ENCODE measurements at places on chromosomes 1 and 21.
A peak's percentile ranks its signal among the peaks of the same experiment; 100 is the strongest.

DNA sequence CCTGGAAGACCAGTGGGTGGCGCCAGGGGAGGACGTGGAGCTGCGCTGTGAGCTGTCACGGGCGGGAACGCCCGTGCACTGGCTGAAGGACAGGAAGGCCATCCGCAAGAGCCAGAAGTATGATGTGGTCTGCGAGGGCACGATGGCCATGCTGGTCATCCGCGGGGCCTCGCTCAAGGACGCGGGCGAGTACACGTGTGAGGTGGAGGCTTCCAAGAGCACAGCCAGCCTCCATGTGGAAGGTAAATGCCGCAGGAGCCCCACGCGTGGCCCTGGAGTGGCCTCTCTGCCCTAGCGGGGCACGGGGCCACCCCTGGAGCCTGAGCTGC, 75.2 kb downstream of the OBSCN start:
- DNase-seq: no peak

DNA sequence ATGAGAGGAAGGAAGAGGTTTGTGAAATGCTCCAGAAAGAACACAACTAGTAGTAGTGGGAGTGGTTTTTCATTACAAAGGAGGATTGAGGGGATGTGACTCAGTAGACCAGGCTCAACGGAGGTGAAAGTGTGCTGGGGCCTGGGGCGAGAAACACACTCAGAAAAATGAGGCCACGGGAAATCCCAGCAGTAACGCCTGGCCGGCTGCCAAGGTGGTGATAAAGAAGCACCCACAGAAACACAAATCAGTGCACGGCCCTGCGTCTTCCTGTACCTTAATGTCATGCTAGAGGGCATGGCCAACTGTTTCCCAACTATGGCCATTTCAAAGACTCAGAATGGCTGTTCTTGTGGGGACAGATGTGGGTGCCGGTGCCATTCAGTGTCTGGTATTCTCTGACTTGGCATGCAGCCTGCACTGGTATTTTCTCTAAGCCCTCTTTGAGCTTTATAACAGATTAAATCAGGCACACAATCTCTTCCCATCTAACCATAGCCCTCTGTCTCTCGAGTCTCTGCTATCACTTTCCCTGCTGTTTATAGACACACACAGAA, 38.2 kb downstream of the URB2 start:
- no peak for DNase-seq

- DNase-seq: no peak
These were observed 14.8 kb upstream of the TMEM240 start for GRCh38 chr1:1554926-1555915.

- no peak for DNase-seq
These were observed 32.9 kb downstream of the NBPF3 start for GRCh38 chr1:21472861-21473260.

- DNase-seq: no peak
These were observed 311.9 kb downstream of the PRDM2 start for GRCh38 chr1:14011888-14012287.

GRCh38 chr1:1665815-1666251, 7.0 kb upstream of the CDK11B start:
- no peak for DNase-seq

DNA sequence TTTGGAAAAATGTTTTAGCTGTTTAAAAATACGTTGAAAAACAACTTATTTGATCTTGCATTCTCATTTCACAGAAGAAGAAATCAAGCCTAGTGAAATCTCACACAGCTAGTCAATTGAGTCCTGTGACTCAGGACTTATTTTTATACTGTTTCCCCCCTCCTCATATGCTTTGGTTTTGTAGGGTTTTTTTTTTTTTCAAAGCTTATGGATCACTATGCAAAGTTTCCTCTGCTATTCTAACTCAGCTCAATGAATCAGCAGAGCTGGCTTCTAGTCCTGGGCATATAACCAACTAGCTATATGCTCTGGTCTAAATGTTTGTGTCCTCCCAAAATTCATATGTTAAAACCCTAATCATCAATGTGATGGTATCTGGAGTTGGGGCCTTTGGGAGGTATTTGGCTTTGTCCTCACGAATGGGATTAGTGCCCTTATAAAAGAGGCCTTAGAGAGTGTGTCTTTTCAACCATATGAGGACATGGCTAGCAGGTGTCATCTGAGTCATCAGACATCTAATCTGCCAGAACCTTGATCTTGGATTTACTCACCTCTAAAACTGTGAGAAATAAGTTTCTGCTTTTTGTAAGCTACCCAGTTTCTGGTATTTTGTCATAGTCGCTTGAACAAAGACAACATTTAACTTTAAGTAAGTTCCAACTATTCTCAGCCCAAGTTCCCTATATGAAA, 317.2 kb upstream of the C1orf87 start:
- no peak for DNase-seq

GRCh38 chr1:42992054-42992571, 33.4 kb upstream of the SLC2A1 start:
- DNase-seq: no peak

DNA sequence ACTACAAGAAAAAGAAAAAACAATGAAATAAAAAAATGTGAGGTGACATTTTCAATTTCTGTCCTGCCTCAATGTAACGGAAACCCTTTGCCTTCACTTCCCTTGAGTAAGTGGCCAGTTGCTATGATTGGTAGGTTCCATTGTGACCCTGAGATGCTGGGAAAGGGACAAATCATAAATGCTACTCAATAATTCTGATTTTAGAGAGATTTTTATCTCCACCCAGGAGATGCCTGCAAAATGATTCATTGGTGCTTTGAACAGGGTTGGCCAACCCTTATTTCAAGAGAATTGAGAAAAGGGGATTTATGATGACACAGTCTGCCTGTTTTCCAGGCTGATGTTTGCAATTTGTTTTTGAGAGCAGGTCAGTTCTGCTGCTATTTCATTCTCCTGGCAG, 22.5 kb downstream of the XCL1 start:
- DNase-seq: no peak

GRCh38 chr1:202505356-202505755, 156.9 kb downstream of the PPP1R12B start:
- DNase-seq: no peak

- no peak for DNase-seq
These were observed 120.6 kb upstream of the ARHGEF16 start for GRCh38 chr1:3333903-3334302.

DNA sequence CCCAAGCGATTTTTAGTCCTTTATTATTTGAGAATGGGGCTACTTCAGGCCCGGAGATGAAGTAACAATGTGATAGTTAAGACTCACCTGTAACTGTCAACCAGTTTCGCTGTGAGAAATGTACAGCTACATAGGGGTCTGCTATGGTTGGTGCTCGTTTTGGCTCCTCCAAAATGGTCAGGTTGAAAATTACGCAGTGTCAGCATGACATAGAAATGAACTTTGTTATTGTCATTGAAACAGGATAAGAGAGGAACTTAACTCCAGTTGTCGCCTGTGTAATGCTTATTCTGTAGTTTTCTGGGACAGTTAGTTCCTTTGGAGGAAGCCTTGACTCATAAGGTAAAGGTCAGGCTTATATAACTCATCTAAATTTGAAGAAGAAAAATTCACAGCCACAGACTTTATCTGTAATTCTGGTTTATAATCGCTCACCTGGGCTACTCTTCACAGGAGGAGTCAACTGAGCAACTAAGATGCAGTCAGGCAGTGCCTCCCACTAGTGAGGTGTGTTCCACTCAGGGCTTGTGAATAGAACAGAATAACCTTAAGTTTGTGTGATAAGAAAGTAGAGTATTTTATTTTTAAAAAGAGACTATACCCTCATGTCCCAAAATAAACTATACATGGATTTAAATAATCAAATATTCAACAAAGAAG, 130.9 kb downstream of the CD247 start:
- DNase-seq: no peak

DNA sequence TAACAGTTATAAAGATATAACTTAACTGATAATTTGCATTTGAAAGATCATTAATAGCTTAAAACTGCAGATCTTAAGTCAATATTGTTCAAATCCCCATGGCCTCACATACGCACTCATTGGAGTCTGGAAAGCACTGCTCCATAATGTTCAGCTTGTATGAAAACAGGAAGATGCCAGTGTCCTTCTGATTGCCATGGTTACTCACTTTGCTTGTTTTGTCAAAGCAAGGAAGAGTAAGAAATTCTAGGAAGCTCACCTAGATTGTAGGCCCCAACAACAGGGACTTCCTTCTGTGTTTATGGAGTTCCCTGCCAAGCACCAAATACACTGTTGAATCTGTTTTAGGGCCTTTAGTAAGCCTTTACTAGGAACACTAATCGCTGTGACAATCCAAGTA, 10.9 kb downstream of the GAS5 start:
- no peak for DNase-seq

DNA sequence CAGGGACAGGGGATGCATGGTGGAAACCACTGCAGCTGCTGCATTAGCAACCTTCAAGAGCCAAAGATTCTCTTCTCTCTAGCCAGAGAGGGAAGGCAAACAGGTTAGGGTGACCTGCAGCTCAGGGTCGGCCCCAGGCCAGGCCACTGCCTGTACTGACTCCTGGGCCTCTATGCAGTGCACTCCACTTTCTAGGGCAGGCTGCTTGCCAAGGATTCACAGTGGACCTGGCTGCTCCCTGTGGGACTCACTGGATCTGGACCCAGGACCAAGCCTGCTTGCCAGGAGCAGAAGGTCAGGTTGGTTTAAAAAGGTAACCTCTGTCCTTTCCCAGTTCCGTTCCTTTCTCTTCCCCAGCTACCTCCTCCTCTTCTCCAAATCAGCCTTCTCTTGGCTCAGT, 52.4 kb downstream of the HIVEP3 start:
- no peak for DNase-seq

- no peak for DNase-seq
These were observed 241.6 kb downstream of the BACH1 start for GRCh38 chr21:29540289-29540688.

DNA sequence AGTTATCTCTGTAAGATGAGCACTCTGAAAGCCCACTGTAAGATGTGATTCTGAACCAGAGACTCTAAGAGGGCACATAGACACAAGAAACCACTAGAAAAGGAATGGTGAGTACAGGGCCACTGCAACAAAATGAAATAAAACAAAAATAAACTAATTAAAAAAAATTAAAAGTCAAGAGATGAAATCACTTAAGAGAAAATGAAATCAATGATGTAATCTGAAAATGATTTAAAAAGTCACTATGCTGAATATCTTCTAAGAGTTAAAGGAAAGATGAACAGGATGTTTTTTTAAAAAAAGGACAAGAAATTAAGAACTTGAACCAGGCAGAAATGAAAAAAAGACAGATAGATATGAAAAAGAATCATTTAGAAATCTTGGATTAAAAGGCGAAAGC, 110.6 kb upstream of the OLIG2 start:
- DNase-seq: no peak

DNA sequence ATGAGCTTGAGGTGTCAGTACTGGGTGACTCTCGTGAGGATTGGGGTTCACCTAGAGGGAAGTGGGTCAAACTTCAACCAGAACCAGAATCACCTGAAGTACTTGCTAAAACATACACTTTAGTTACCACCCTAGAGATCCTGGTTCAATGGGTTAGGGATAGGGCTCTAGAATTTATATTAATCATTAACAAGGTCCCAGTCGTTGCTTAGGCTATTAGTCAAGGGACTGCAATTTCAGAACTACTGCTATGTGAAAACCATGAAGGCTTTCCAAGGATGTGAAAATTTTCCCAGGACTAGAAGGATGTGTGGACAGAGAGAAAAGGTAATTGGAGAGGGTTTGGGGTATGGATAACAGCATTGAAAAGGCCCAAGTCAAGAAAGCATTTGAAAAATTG, 162.6 kb downstream of the GRIK1 start:
- DNase-seq: no peak

GRCh38 chr21:29125191-29125590, 5.3 kb upstream of the MAP3K7CL start:
- no peak for DNase-seq

- DNase-seq: no peak
These were observed 43.9 kb downstream of the NAV1 start for GRCh38 chr1:201582705-201583442.

- DNase-seq: peak; percentile 21
These were observed 41.8 kb upstream of the CAMTA1 start for GRCh38 chr1:6743189-6744101.

DNA sequence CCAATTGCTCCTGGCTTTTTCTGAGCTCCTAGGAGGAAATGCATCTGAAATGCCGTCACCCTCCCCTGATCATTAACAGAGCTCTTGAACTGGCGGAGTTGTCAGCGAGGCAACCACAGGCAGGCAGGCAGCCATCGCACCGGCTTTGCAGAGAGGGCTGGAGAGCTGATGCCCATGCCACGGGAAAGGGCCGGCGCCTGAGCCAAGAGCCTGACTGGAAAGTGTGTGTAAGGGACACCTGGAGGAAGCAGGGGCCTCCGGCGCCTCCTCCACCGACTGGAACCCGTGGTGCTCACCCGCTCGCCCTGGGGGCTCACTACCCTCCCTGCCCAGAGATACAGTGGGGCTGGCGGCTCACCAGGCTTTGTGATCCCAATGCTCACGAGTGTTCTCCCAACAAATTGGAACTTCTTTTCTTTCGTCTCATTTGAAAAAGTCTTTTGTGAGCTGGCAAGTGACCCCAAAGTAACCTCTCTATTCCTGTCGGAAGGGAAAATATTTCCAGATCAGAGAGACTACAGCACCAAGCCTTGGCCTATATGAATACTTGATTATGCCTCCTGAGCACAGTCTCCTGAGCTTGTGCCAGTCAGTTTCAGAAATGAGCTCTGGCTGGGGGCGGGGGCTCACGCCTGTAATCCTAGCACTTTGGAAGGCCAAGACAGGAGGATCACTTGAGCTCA, 97.7 kb upstream of the SLC25A33 start:
- no peak for DNase-seq

- DNase-seq: no peak
These were observed 227.3 kb upstream of the CSF3R start for GRCh38 chr1:36709869-36710481.

DNA sequence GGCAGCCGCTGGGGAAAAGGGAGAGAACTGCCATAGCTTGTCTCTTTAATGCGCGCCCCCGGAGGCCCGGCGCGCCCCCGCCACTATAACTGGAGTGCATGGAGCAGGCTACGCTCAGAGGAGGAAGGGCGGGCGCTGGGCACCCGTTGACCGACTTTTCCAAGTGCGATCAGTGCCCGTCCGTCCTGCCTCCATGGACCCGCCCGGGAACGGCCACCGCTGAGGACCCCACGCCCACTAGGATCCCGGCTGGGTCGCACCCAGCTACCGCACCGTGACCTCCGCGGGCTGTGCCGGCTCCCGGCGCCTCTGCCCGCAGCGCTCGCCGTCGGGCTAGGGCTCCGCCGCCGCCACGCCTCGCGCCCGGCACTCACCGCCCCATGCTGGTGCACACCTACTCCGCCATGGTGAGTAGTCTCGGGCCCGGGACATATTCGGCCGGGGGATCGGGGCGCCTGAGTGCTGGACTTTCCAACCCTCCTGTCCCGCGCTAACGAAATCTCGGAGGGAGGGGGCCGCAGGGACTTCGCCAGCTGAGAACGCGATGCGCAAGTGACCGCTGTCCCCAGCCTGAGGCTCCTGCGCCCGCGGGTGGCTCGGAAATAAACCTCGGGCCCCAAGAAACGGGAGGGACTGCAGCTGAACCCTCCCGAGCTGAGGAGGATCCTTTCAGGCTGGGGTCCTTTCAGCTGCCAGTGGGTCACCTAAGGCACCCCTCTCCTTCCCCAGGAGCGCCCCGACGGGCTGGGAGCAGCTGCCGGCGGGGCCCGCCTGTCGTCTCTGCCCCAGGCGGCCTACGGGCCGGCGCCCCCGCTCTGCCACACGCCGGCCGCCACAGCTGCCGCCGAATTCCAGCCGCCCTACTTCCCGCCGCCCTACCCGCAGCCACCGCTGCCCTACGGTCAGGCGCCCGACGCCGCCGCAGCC, at the start of gene TFAP2E:
Gene TFAP2E (plus strand): TSS at position 117 of the 927 bp plus-strand sequence. CDS start 264 bp downstream, at position 381.
- DNase-seq: no peak

All from thoracic aorta (tissue), 2 donors.